ENCODE measurements at places on chromosomes 4 and X.

DNA sequence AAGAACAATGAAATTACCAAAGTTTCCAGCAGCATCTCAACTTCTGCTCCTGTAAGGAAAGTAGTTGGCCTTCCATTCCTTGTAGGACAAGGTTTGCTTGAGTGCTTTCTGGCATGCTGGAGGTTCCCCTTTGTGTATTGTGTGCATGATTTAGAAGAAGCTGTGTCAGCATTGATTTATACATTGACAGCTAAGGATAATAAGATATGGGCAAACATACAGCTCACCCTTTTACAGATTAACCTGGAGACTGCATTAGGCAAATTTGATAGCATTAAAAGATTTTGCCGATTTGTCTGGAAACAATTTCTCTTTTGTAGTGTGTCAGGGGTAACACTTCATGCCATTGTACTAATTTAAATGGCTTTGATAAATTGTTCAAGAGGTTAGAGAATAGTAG lies 221.8 kb upstream of the PACRGL start:
- DNase-seq, result no peak

GRCh38 chr4:153553819-153554170 lies 87.6 kb downstream of the TMEM131L start:
- DNase-seq, result no peak

- DNase-seq, result no peak
These were observed 13.0 kb downstream of the RGS12 start for GRCh38 chr4:3305610-3306371.

GRCh38 chr4:85807247-85807950 lies 332.4 kb downstream of the ARHGAP24 start:
- peak; percentile 55 for DNase-seq

GRCh38 chr4:169601016-169601771 lies 11.2 kb downstream of the NEK1 start:
- DNase-seq, result no peak

GRCh38 chr4:116618638-116619037 lies 466.7 kb downstream of the TRAM1L1 start:
- DNase-seq, result no peak

- DNase-seq, result no peak
These were observed 408.6 kb downstream of the ADAM29 start for GRCh38 chr4:175326796-175327195.

- DNase-seq, result no peak
These were observed 132.6 kb upstream of the ANK2 start for GRCh38 chr4:112916868-112917267.

DNA sequence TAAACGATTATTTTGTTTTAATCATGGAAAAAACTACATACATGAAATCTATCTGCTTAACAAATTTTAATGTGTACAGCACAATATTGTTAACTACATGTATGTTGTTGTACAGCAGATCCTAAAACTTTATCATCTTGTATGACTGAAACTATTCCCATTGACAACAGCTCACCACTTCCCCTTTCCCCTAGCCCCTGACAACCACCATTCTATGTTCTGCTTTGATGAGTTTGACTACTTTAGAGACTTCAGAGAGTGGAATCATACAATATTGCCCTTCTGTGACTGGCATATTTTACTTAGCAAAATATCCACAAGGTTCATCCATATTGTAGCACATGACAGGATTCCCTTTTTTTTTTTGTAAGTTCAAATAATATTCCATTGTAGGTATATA lies 185.9 kb downstream of the CFAP299 start:
- DNase-seq, result no peak
